Choroid plexus epithelial cell (primary cell): ENCODE measurements at places on chromosomes 5 and 9.

GRCh38 chr5:137596941-137597340 is 97.8 kb upstream of the SPOCK1 start:
- DNase-seq = no peak

DNA sequence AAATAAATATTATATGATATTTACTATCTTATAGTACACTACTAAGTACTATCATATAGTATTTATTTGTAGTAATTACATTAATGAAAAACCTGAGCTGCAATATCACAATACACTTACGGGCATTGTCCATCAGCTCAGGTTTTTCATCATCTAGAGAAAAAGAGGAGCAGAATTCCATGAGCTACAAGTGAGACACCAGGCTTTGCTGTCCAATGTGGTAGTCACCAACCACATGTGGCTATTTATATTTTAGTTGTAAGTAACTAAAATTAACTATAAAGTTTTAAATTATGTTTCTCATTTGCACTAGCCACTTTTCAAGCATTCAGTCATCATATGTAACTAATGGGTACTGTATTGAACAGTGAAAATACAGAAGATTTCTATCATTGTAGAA is 13.8 kb upstream of the NRG2 start:
- DNase-seq = no peak

- no peak for DNase-seq
Measured at GRCh38 chr5:170228762-170229435, 3.9 kb upstream of the C5orf58 start.

GRCh38 chr5:90095292-90096060 is 314.1 kb downstream of the CETN3 start:
- peak; percentile 11 for DNase-seq

- peak; percentile 91 for DNase-seq
Measured at GRCh38 chr9:16133556-16134227, 580.8 kb downstream of the CCDC171 start.

DNA sequence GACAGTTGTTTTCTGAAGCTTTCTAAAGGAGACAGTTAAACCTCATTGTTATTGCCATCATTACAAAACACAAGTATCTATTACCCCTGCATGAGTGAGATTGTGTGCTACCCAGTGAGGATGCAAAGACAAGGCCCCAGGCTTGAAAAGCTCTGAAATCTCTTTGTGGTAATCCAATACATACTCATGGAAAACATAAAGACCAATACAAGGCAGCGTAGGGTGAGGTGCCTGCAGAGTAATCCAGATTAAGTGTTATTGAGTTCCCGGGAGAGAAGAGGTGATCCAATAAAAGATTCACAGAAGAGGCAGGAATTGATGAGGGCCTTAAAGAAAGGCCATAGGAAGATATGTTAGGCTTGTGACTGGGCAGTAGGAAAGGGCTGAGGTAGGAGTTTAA is 150.1 kb downstream of the MEF2C start:
- no peak for DNase-seq
